ENCODE measurements at places on chromosomes 6 and 20.

DNA sequence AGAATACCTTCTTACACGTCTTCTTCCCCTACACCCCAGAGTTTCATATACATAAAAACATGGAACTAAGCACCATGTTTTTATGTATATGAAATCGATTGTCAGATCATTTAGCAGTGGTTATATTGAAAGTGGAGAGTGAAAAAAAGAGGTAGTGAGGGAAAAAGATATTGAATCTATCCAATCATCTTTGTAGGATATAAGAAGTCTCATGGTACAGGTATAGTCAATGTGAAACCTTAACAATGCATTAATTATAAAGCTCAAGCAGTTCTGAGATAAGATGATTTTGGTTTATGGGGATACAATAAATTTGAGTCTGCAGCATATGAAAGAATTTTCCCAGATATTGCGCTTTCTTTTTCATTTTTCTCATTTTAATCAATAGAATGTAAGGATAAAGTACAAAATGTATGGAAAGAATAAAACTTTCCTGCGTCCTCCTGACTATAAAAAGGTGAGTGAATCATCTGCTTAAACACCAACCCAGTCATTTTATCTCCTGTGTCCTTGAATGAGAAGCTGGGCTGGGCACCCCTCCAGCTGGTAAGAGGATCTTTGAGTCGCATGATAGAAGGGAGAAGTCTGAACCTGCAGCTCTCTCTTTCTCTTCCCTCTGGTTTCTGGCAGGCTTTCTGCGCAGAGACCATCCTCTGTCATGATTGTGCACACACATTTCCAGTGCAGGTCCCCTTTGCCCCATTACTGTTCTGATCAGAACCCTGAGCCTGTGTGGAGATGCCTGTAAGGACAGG is 28.1 kb upstream of the AKIRIN2 start:
- no peak for DNase-seq

DNA sequence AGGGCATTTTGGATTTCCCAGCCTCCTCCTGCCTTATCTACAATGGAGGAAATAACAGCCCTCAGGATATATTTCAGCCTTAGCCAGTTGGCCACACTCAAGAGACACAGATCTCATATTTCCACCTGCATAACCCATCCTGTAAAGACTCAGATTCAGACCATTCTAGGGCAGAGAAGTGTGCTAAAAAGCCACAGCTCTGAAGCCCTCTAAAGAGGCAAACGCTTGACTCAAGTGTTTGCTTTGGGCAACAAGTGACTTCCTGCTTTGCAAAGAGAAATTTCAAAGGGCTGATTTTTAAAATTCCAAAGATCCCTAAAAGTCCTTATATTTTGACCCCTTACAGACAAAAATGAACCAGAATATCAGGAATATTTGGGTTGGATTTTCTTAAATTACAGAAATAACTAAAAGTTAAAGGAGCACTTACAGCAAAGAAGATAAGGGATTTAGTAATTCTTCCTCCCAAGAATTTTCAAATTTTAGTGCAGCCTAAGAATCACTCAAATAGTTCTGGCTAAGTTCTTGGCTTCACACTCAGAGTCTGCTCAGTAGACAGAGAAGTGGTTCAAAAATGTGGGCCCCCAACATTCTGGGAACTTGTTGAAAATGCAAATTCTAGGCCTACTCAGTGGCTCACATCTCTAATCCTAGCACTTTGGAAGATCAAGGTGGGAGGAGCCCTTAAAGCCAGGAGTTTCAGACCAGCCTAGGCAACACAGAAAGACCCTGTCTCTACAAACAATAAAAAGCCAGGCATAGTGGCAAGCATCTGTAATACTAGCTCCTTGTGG is 18.9 kb upstream of the ADGRF5 start:
- no peak for DNase-seq

DNA sequence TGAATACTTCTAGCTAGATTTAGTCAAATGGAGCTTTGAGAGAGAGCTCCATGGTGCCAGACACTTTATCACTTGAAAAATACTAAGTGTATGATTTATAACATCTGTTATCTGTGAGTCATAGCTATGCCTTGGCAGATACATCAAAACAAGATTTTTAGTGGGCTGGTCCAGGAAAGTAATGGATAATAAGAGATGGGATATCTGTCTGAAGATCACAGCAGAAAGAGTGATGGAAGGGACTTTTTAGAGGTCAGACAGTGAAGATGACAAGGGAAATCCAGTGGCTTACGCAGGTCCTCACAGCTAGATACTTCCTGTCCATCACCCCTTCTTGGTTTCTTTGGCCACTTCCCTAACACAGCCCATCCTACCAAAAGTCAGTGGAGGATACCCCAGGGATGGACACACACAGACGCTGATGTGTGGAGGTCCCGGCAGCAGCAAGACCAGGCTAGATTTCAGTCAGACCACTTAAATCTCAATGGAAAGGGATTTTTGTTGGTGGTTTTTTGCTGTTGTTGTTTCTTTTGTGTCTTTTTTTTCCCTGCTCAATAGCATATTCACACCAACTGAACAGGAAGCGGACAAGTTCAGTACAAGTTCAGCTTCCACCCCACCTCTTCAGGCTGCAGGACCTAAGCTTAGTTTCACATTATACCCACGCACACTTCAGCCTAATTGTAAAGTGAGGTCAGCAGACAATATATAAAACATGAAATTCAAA is 209.3 kb downstream of the ALDH8A1 start:
- DNase-seq: peak; percentile 63

- DNase-seq: no peak
Measured at GRCh38 chr20:19512886-19513677, 245.0 kb upstream of the RIN2 start.

DNA sequence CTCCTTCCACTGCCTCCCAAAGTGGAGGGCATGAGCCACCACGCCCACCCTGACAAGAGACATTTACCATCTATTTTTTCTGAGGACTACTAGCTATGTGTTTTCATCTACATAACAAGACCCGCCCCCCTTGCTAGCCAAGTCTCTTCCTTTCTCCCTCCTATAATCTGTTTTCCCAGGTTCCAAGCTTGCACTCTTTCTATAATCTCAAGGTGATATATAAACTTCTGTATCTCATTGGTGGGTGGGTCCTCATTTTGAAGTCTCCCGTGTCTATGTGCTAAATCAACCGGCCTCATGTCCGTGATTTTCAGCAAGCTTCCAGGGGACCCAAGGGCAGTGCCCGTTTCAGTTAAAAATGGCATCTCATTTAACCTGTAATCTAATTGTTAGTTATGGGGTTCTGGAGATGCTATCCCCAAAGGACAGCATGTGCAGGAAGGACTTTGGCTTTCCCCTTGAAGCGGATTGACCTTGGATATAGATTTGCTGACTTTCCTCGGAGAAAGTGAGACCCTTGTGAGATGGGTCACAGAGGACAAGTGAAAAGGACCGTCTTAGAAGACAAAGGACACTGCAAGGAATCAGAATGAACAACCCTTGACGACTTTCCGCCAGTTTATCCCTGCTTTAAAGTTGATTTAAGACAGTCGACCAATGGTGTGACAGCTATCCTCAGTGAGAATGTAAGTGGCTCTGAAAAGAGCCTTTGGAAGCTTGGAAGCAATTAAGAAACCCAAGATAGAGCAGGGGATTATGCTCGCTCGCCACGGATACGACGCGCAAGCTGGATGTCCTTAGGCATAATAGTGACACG is 22.4 kb downstream of the OR2B2 start:
- peak; percentile 8 for DNase-seq

DNA sequence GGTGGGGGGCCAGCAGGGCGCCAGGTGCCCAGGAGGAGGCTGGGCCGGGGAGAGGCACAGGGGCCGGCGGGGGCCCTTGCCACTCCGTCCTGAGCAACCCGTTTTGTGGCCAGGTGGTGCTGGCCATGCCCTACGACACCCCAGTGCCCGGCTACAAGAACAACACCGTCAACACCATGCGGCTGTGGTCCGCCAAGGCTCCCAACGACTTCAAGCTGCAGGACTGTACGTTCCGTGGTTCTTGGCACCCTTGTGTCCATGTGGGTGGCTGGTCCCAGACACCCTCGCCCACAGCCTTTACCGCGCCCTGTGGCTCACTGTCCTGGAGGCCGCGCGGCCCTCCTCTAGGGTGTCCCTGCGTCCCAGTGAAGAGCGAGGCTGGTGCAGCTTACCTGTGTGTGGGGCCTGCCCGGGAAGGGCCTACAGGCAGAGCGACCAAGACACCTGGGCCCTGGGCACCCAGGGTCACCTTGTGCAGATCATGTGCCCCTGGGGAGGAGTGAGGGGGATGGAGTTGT is 28.7 kb downstream of the PYGB start:
- no peak for DNase-seq

- no peak for DNase-seq
Measured at GRCh38 chr6:125859727-125860126, 69.0 kb downstream of the NCOA7 start.

DNA sequence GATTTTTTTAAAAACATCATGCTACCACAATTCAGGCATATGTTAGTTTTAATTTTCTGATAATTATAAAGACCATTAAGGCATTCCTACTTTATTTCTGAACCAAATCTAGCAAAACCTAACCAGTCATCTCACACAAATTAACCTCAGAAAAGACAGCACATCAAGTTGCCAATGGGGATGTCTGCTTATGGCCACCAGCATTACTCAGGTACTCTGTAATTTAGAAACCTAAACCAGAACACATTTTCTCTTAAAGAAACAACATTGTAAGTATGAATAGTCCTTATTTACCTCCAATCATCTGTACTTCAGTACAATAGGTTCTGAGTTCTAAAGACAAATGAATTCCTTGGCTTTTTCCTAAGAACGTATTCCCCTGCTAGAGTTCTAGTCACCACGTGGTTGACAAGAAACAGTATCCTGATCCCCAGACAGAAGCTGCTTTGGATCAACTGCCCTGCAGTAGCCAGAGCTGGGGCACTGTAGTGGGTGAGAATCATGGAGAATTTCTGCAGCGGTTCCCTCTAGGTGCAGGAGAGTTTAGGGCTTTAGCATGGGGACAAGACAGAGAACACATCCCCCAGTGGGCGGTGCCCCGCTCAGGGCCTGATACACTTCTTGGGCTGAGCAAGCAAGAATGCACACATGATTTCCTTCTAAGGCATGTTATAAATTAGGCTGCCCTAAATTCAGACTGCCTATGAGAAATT is 15.4 kb downstream of the GCLC start:
- DNase-seq: peak; percentile 47

GRCh38 chr6:17013701-17014100 is 88.1 kb upstream of the STMND1 start:
- DNase-seq: peak; percentile 92

DNA sequence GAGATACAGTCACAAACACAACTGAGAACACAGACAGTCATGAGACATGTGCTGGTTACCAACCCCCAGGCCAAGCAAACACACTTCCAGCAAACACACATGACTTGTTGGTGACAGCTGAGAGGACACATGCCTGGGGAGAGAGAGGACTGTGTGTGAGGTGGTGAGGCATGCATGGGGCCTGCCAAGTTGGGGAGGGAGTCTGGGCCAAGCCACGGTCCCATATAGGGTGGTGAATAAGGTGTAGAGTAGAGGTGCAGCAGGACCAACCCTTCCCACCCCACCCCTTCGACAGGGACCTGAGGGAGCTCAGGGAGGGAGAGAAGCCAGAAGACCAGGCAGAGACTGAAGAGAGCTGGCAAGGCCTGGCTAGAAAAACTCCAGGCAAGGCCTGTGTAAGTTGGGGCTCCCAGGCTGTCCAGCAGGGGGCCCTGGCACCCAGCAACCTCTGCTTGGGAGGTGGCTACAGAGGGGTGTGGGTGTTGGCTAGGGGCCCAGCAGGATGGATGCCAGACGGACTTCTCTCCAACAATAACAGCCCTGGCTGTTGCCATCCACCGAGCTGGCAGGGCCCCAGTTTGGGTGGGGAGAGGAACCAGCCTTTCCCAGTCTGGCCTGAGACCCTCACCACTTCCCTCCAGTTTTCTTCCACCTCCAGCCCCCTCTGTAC is 2.0 kb upstream of the SLC29A1 start:
- peak; percentile 87 for DNase-seq

DNA sequence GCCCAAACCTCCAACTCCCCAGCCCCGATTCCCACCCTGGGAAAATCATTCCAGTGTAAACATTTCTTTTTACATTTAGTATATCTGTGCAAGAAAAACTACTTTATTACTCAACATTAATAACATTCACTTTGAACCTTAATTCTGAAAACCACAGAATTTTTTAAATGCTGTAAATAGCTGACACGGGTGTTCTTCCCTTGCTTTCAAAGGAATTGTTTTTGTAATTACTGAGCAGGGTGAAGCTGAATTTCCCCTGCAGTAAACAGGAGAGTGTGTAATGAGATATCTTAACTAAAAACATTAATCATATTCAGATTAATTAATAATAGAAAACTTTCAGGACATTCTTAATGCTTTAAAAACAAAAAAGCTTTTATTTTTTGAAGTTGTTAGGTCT is 99.3 kb upstream of the CITED2 start:
- DNase-seq: peak; percentile 43

GRCh38 chr6:4426968-4427367 is 291.6 kb upstream of the ECI2 start:
- no peak for DNase-seq

GRCh38 chr6:167849846-167850459 is 23.2 kb downstream of the AFDN start:
- no peak for DNase-seq

GRCh38 chr6:146785001-146785585 is 186.3 kb downstream of the ADGB start:
- DNase-seq: peak; percentile 47

DNA sequence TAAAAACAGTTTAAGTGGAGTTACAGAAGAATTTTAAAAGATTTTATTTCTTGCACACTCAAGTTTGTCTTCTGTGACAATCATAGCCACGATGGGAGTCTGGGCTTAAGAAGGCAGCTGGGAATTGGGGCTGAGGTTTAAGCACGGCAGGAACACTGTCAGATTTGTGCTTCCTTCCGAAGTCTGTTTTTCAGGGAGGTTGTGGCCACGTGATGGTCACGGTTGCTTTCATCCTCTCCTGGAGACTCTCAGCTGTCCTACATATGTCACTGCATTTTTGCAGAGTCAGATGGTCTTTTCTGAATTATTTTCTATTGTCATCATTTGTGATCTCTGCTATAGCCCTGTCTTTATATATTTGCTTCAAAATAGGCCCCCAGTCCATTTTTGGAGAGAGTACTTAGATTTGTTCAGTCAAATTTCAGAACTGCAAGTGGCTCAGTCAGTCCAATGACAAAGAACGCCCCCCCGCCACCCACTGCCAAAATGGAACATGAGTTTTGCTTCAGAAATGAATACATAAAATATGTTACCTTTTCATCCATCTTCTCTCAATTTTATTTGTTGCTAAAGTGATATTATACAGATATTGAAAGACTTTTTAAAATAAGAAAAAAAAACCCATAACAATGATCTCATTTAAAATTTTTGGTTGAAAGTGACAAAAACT is 111.8 kb upstream of the ZFP64 start:
- no peak for DNase-seq

DNA sequence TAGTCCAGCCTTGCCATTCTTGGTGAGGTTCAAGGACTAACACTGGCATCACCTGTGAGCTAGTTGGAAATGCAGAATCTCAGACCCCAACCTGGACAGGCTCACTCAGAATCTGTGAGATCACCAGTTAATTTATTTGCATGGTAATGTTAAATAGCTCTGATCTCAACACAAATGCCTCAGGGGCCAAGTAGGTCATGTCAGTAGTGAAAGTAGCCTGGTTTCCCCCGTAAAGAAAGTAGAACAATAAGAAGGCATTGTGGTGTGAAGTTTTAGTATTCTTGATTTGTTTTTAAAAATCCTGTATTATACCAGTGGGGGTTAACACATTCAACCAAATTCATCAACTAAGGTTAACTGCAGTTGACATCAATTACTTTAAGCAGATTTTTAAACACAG is 105.5 kb downstream of the PPP1R14C start:
- no peak for DNase-seq

Measured in fibroblast of skin of scalp (primary cell).